Stimulated activated CD4-positive, alpha-beta T cell treated with anti-CD3 and anti-CD28 coated beads, Interleukin-1b, Interleukin-23, amount 100 ng/mL, for 1 hour (primary cell): ENCODE measurements at places on chromosomes 16 and 17.

- no peak for DNase-seq
These were observed 96.0 kb downstream of the YPEL2 start for GRCh38 chr17:59427425-59427921.

- DNase-seq = no peak
These were observed 8.4 kb upstream of the MSI2 start for GRCh38 chr17:57247913-57248312.

GRCh38 chr17:5396612-5397011 lies 22.9 kb downstream of the NUP88 start:
- no peak for DNase-seq

DNA sequence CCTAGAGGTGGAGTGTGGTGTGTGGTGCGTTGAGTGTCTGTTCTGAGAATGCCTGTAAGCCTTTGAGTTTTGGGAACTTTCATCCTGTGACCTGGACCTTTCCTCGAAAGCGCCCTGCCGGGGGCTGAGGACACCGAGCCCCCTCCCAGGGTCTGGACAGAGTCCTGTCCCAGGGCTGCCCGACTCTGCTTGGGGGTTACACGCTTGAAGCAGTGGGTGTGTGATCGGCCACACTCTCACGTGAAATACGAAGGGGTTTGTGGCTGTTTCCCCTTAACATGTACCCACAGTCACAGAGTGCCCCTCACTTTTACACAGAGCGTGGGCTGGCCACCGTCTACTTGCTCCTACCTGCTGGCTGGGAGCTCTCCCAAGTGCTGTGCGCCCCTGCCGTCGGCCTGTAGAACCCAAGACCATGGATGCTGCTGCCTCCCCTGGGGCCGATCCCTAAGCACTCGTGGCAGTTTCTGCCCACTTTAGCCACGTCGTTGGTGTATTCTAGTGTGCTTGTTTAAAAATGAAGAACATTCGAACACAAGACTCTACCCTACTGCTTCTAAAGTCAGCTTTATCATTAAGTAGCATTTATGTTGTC lies 6.8 kb downstream of the ZNF750 start:
- no peak for DNase-seq

DNA sequence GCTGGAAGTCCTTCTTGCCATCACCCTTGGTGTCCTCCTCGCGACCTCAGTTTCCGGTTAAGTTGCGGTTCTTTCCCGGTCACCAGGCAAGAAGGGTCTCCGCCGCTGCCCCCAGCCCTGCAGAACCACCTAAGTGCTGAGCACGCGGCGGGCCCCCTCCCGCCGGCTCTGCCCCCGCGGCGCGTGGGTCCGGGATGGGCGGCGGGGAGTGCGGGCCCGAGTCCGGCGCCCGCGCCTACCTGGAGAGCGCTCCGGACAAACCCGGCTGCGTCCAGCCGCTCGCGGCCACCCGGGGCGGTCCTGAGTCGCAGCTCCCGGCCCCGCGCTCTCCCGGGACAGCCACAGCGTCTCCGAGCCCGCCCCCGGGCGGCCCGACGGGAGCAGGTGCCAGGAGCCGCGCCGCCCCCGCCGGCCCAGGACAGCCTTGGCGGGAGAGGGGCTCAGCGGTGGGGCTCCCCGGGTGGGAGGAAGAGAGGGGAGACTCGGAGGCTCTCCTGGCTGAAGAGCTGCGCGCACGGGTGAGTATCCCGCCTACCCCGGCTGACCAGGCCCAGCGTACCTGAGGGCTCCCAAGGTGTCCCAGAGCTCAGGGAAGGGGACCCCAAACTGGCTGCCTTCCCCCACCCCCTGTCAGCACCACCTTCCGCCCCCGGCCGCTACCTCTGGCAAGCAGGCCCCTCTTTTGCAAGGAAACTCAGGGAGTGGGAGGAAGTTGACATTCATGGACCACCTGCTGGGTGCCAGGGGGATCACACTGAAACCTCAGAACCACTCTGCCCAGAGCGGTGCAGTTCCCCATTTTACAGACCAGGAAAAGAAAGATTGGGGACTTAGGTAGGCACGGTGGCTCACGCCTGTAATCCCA lies 22.2 kb upstream of the C17orf113 start:
- DNase-seq = no peak
